ENCODE measurements at places on chromosomes 11 and 22.
A peak's percentile ranks its signal among the peaks of the same experiment; 100 is the strongest.

DNA sequence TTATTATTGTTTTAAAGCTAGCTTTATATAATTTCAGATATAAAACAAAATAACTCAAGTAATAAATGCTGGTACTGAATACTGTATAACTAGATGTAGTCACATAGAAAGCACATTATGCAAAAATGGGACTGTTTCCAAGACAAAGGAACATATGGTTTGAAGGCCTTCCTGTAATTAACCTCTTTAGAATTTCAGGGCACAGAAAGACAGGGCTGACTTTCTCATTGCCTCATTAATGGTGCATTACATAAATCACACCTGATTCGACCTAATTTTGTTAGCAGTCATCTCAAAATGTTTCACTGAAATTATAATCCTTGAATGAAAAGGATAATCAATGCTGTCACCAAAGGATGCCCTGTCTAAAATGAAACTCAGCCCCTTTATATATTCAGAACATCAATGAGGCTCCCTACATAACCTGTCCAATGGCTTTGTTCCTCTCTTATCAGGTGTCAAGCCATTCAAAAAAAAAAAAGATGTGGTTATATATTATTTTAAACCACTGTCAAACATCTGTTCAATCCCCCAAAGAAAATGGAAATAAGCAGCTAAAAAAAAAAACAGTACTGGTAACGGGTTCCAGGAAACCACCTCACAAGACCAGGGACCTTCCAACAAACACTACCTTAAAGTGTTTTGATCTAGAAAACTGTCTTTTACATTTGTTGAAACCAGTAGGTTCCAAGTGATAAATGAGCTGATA is 77.4 kb downstream of the FAM168A start:
- DNase-seq, result no peak

DNA sequence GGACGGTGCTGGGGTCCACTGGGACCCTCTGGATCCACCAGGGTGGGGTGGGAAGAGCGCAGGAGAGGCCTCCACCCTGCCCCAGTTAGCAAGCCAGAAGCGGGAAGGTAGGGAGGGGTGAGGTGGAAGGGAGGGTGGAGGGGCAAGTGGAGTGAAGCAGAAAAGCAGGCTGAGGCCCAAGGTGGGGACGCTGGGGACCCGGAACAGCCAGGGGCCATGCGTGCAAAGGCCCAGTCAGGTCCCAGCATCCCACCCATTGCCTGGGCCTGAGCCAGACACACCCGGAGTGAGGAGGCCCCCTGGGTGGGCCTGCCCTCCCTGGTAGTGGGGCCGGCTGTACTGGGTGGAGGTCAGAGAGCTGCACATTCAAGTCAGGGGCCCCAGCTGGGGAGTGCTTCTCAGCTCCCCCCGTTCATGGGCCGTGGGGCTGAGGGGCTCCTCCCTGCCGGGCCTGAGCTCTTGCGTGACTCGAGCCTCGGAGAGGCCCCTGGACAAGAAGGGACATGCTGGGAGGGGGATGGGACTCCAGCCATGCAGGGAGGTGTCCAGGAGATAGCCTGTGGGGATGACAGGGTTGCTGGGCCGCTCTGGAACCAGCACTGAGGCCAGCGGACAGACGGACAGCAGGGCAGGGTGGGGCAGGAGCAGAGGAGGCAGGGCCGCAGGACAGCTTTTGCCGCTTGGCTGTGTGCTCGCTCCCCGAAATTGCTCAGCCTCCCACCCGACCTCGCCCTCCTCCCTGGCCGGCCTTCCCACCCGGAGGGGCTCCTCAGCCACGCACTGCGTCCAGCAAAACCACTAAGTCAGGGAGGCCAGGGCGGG is 7.7 kb downstream of the TNNT3 start:
- DNase-seq, result no peak

DNA sequence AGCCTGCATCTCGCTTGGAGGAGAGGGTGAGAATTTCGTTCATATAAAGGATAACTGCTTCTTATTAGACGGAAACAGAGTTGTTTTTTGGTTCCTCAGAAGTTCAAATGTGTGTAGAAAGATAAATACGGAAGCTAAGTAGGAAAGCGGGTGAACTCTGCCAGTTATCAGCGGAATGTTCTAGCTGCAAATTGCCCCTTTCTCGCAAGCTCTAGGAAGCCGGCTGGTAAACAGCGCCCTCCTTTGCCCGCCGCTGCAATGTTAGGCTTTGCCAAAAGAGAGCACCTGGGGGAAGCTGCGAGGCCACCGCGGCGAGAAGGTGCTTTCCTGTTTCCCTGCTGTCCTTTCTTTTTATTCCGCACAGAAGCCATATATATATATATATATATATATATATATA is 67.0 kb downstream of the IGLL5 start:
- no peak for DNase-seq

GRCh38 chr22:46116491-46116958 is 33.8 kb upstream of the PPARA start:
- peak; percentile 91 for DNase-seq

DNA sequence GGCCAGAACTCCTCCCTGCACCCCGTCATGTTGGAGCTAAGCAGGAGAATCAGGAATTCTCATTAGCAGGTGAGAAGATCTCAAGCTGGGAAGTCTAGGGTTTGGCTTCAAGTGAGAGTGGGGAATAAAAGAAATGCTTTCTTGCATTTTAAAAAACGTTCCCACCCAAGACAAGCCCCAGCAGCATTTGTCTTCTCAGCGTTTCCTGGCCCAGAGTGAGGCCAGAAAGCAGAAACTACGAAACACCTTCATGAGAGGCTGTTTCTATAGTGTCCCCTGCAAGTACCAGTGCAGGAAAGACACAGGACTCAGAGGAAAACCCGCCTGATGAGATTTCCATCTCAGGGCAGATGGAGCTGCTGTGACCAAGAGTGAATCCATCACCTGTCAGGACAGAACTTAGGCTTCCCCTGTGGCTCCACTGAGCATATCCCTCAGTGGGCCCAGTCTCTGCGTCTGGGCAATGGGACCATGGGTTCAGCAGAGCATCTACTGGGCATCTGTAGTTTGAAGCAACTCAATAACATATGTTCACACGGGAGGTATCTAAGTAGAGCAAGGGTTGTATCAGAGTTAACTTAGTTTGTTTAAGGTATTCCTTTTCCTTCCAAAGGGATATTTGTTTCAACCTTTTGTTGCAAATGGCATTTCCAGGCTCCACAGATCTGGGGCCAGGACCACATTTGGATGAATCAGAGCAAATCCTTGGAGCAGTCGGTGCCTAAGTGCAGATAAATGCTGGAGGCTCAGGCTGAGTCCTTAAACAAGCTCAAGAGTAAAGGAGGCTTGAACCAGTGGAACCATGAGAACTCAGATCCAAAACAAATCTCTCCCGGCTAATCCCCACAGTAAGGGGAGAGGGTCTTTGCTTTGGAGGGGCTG is 548.3 kb downstream of the MIAT start:
- DNase-seq, result peak; percentile 30

DNA sequence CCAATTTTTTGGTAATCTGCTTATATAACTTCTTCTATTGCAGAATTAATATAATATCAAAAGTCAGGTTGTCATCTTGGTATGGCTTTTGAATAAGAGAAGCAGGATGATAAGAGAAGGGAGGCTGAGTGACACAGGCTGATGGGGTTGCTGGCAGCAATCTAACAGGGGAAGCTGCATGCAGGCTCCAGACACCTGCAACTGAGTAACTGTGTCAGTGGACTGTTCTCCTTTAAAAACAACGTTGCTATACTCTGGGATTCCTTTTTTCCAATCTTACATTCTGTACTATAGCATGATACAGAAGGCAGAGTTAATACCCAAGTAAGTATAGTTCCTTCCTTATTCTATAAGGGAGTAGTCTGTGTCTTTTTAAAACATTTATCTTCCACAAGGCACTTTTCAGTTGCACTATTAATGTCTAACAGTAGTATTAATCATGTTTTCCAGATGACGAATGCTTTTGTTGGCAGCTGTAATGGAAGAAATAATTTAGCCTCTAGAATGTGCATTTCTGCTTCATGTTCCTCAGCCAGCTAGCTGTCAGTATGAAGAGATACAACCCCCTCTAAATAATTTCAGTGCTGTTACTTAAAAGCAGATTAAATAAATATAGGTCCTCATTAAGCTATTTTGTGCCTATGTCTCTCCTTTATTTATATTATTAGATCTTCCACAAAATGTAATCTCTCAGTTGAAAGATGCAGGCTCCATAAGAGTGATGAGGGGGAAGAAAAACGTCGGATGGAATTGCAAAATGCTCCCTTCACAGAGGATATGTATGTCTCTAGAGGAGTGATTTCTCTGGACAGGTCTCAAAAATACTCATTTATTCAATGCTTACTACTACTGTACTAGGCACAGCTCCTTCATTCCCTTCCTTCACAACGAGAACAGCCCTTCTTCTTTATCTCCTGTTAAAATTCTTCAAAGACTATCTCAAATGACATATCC is 50.8 kb downstream of the ATG16L2 start:
- no peak for DNase-seq

GRCh38 chr22:47808236-47808635 is 1045.8 kb downstream of the TBC1D22A start:
- no peak for DNase-seq

GRCh38 chr11:17770917-17771316 is 36.3 kb downstream of the KCNC1 start:
- DNase-seq, result no peak

GRCh38 chr11:95296165-95296564 is 65.2 kb upstream of the SESN3 start:
- DNase-seq, result peak; percentile 44
